ENCODE measurements at places on chromosomes 4 and X.

- no peak for DNase-seq
Measured at GRCh38 chrX:74493806-74494205, 72.5 kb downstream of the SLC16A2 start.

DNA sequence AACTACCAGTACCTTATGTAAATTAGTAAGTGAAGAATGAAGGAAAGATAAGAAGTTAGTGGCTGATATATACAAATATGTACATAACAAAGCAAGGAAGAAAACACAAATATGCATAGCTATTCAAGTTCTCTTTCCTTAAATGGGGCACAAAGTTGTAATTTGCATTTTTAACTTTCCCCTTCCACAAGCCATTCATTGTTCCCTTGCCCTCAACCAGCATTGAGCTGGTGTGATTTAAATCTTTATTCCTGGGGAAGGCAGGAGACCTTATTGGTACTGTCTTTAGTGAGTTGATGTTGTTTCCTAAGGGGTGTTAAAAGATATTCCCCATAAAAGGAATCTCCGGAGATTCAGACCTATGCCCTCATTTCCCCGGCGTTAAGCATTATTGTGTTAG lies 735.3 kb downstream of the PCDH18 start:
- DNase-seq, result no peak

GRCh38 chrX:18353931-18354368 lies 538 bp downstream of the SCML2 start:
- no peak for DNase-seq

DNA sequence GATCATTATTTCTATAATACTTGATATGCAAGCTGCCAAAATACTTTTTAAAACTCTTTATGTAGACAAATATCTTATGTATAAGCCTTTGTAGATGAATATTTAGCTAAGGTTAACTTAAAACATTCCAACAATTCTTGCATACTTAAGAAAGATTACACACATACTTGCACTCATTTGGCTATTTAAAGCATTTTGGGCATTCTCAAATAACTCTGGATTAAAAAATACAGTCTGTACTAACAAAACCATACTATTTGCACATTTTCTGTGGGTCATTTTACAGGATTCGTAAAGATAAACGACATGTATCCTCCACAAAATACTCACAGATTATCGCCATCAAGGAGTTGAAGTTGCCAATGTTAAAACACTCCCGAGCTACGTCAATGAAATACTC lies 26.5 kb downstream of the RASGEF1B start:
- no peak for DNase-seq

- DNase-seq, result no peak
Measured at GRCh38 chr4:110680265-110680664, 57.4 kb upstream of the PITX2 start.

GRCh38 chr4:155639704-155640523 lies 26.7 kb upstream of the GUCY1A1 start:
- DNase-seq, result peak; percentile 5

Measured in CD4-positive, alpha-beta T cell treated with Interleukin-21 for 1 hour (primary cell).